ENCODE measurements at places on chromosomes 6 and 20.

GRCh38 chr6:19356692-19357091 lies 480.5 kb upstream of the ID4 start:
- no peak for DNase-seq

DNA sequence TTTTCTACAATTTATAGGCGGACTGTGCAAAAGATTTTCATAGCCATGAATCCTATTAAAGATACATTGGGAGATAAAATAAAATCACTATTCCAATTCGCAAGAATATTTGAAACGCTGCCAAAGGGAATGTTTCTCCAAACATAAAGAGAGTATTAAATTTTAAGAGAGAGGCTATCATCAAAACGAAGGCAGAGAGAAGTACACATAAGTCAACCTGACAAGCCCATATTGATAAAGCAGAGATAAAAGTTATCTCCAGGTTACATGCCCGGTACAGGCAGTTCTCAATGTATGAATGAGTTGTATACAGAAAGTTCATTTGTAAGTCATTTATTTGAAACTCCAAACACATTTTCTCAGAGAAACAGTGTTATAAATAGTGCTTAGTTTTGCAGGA lies 193.1 kb downstream of the ATXN1 start:
- DNase-seq: no peak

DNA sequence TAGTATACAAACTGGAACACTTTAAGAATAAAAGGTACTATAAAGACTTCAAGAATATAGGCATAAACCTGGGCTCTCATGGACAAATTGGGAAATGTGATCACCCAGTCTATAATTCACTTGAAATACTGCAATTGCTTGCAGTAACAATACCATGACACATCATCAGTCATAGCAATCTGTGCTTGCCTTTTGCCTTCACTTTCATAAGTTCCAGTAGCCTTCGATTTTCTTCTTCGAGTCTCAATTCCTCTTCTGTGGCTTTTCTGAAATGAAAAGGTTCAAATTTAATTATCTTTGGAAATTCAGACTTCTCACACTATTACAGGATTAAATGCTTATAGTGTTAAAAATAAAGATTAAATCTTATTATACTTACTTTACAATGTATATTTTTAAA lies 96.3 kb upstream of the ZBTB24 start:
- no peak for DNase-seq

DNA sequence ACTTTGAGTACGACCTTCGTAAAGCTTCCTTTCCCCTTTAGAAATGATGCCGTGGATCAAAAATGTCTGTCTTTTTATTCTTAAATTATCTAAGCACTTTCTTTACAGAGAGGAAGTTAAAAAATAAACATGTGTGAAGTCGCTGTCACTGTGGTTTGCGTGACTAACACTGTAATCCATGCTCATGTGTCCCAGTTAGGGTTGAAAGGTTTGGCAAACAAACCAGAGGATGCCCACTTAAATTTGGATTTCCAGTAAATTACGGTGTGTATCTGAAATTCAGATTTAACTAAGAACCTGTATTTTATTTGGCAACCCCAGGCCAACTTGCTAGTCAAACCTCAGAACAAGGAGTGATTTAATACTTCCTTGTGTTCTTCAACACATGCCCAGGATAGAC lies 21.1 kb downstream of the HLA-DRB1 start:
- DNase-seq: no peak

DNA sequence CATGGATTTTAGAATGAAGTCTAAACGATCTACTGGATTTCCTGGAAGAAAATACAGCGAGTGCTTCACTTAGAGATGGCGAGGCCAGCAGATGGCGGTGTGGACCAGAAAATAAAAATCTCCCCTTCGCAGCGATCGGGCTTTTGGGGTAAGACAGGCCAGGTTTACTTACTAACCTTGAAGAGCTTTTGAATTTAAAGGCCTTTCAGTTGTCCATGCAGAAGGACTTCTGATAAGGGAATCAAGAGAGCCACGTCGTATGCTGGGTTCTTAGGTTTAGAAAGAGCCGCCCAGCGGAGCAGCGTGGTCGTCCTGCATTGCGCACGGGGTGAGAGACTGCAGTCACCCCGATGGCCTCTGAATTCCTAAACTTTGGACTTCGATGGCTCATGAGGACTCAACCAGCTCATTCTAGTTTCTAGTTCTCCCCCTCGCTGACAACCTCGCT lies 125.2 kb upstream of the RALGAPA2 start:
- no peak for DNase-seq

DNA sequence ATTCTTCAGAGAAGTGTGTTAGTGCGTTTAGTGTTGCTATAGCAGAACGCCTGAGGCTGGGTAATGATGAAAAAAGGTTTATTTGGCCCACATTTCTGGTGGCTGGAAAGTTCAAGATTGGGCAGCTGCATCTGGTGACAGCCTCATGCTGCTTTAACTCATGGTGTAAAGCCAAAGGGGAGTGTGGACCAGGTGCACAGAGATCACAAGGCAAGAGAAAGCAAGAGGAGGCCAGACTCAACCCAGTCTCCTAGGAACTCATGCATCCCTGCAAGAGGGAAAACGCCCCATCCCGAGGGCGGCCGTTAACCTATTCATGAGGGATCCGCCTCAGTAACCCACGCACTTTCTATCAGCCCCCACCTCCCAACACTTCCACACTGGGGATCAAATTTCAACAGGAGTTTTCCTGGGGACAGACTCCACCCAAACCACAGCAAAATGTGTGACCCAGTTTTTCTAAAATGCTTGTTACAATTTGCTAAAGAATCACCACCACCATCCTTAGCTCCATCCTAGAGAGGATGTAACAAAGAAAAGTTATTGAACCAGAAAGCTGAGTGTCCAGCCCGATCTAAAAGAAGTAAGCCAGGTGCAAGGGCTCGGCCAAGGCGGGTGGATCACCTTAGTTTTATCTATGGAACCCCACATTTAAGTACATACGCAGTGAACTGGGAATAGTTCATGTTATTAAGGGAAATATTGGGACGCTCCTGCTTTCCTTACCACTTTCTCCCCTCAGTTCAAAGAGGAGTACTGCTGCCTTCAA lies 164.8 kb downstream of the QKI start:
- DNase-seq: no peak

DNA sequence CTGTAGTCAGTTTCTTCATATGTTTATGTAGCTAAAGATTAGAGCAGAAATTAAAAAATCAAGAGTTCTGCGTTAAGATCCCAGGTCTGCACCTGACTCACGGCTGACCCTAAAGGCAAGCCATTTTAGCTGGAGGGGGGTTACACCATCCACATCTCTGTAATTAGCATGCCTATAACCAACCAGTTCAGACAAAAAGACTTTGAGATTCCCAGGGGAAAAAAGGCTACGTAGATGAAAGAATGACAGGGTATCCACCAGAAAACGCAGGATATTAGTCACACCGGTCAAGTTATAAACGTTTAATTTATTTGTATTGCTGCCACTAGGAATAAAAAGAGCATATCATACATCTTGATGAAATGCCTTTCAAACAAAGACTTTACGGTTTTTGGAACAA lies 299.1 kb downstream of the FOXC1 start:
- no peak for DNase-seq

DNA sequence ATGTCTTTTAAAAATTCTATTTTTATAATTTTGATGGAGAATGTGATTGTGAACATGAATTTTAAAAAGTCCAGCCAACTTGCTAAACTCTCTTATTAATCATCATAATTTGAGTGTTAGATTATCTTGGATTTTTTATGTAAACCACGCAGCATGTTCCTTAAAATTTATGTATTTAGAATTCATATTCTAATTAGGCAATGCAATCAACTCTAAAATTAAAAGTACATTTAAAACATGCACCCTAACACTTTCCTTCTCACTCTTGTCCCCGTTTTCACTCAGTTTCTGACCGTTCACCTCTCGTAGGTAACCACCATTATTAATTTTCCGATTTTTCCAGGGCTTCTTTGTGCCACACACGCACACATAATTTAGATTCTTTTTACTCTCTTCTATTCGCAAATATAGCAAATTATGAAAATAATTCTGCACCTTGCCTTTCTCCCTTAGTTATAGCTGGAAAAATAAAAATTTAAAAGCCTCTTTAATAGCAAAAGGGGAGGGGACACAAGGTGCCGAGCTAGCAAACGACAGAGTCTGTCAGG lies 329 bp upstream of the ZKSCAN3 start:
- no peak for DNase-seq

- no peak for DNase-seq
Observed at GRCh38 chr6:7262746-7263518, 50.1 kb downstream of the SSR1 start.

DNA sequence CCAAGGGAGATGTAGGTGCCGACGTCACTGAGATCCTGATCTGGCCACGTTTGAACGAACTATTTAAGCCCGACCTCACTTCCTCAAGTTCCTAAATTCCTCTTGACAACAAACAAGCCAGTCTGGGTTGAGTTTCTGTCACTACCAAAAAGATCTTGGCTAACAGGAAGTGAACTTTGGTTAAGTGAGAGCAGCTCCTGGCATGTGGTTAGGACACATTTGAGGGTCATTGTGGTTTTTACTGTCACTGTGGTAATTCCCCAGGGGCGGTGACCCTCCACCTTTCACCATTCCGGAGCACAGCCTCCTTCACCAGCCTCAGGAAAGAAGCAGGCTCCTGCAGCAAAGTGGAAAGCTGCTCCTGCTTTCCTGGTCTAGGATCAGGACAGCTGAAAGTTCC lies 43.1 kb upstream of the ZNF831 start:
- no peak for DNase-seq

DNA sequence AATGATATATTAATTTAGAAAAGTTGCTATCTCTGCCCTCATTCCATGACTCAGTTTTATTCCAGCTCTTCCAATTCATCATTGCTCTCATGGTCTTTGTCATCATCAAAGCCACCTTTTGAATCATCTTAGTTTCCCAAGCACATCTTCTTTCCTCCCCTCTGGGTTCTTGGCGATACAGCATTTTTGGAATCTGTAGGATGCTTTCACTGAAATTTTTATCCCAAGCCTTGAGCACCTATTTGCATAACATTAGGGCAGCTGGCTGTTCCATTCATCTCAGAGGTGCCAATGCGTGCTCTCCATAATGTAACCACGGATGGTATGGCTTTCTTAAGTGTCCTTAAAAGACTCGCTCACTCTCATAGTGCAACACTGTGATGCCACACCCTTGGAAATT lies 100.4 kb downstream of the SNX5 start:
- no peak for DNase-seq
